ENCODE measurements at places on chromosomes 7 and 10.

DNA sequence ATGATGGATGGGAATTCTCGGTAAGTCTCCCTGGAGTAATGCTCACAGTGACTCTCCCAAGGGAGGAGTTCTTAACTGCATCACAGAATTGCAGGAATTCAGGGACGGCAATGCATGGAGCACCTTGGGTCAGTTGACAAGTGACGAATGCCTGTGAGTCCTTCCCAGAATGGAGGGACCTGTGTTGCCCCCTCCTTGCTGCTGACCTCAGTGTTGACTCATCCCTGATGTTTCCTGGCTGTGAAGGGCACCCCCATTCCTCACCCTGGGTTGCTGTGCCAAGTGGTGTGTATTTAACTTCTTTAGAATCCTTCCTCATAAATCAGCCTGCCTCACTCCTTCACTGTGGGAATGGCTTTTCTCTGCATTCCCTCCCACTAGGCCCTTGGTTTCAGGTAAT is 98.9 kb downstream of the LRMDA start:
- DNase-seq, result no peak

GRCh38 chr10:131444862-131445461 is 133.4 kb upstream of the TCERG1L start:
- no peak for DNase-seq

GRCh38 chr10:17005621-17006566 is 123.7 kb downstream of the CUBN start:
- no peak for DNase-seq

DNA sequence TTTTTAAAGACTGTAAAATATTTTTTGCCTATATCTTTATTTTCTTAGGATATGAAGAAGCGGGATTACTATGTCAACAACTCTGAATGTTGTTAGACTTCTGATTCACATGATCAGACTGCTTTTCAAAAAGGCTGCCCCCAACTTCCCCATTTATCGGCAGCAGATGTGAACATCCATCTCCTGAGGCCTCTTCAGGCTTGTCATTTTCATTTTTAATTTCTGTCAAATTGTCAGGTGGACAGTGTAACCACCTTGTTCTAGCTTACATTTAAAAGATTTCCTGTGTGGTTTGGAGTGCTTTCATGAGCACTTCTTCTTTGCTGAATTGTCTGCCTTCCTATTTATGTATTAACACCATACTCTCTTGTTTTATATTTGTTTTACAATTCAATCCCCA is 78.8 kb upstream of the GSDME start:
- DNase-seq, result no peak

DNA sequence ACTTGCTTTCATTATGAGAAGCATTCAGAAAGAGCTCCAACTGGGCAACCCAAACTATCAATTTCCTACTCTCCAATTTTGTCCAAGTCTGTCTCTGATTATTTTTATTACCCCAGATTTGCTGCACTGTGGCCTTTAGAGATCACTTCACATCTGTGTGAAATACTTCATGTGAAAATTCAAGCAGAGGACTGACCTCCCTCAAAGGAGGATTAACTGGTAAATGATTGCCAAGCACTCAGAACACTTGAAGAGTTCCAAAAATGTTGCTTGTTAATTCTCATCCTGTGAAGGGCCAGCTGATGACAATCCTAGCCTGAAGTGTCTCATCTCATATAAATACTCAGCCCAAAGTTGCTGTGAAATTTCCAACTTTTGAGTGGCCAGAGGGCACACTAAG is 182.8 kb upstream of the DGKB start:
- no peak for DNase-seq

- no peak for DNase-seq
These were observed 93.6 kb upstream of the SDK1 start for GRCh38 chr7:3207387-3207902.

DNA sequence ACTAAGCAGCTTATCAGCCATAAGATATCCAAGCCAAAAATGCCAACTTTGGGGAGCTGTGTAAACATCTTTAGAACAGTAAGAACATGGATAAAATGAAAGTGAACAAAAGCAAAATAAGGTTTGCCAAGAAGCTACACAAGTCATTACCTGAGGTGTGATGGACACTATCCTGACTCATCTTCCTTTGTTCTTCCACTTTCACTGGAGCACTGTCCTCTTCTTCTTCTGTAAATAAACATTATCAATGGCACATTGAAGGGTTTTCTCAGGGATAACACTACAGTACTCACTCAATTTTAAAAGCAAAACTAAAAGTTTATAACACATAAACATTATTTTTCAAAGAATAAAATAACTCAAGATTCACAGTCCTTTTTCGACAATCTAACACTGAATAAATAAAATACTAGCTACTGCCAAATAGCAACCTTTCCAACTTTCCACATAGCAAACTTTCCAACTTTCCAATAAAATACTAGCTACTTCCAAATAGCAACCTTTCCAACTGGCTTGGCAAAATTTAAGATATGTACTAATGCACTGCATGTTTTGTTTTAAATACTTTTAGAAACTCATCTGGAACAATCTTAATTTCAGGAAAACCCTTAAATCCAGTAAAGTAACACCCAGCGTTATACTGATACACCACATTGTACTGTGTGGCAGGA is 174.1 kb downstream of the SKAP2 start:
- no peak for DNase-seq

DNA sequence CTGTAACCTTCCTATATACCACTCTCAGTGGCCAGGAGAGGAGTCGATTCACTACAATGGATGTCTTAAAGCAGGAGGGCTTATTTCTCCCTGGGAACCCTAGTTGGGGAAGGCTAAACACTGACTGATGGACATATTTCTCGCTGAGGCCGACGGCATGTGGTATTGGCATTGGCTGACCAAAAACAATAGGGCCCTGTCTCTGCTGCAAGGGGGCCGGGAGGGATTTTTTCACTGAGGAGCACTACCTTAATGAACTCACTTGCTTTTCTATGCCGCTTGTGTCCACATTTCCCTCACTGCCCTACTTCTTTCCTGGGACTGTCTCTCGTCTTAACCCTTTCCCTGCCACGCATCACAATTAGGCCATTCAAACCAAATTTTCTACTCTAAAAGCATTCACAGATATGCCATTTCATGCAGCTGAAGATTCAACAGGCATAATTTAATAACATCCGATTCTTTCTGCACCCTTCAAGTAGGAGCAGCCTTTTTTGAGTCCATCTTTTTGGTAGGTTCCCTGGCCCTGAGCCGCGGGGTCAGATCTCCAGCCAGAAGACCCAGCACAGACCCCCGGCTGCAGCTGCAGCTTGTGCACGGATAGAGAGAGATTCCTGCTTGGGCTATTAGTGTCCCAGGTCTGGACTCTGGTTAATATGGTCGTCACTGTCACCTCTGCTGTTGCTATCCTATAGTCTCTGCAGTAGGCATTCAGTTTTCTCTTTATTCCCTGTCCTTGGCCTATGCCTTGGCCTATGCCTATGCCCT is 118.7 kb downstream of the HIPK2 start:
- DNase-seq, result no peak

GRCh38 chr7:157400171-157400860 is 63.5 kb downstream of the DNAJB6 start:
- no peak for DNase-seq

DNA sequence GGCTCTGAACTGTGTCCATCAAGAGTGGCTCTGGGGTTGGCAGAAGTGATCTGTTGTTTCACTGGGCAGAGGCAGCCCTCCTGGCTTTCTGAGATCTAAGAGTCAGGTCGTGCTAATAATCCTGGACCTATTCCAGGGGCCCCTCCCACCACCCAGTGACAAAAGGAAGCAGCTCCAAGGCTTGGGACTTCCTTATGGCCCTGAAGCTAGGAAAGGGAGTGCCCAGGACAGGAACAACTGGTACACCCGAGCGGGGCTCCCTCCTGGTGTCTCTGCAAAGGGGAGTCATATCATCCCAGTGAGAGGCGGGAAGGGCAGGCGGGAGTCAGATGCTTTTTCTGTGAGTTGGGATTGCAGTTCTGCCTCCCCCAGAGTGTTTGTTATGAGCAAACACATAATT is 32.3 kb downstream of the RPS24 start:
- no peak for DNase-seq

- no peak for DNase-seq
These were observed 86.8 kb downstream of the GPR158 start for GRCh38 chr10:25261558-25261957.

- DNase-seq, result no peak
These were observed 424.1 kb upstream of the NFE2L3 start for GRCh38 chr7:25727876-25728275.

DNA sequence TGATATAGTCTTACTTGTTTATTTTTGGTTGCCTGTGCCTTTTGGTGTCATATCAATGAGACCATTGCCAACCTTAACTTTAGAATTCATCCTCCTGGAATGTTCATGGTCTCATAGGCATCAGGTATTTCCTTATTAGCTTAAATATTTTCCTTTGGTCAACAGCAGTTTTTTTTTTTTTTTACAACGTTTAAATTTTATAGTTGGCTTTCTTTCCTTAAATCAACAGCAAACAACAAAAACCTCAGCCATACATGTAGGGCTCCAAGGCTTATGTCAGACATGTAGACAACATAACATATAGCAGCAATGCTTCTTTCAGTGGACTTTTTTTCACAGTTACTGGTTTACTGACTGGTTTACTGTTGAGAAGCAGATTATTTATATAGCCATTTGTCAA is 22.7 kb downstream of the ENTPD7 start:
- no peak for DNase-seq

- DNase-seq, result no peak
These were observed 154.6 kb downstream of the TPST1 start for GRCh38 chr7:66359656-66360211.

- DNase-seq, result no peak
These were observed 102.1 kb downstream of the GAD2 start for GRCh38 chr10:26318672-26319071.
